Activated T-cell treated with anti-CD3 and anti-CD28 coated beads, Interleukin-2, amount 50 U/mL, for 72 hours (primary cell): ENCODE measurements at places on chromosomes 1 and 21.

GRCh38 chr21:43689556-43690337 is 29.2 kb upstream of the PDXK start:
- no peak for DNase-seq

DNA sequence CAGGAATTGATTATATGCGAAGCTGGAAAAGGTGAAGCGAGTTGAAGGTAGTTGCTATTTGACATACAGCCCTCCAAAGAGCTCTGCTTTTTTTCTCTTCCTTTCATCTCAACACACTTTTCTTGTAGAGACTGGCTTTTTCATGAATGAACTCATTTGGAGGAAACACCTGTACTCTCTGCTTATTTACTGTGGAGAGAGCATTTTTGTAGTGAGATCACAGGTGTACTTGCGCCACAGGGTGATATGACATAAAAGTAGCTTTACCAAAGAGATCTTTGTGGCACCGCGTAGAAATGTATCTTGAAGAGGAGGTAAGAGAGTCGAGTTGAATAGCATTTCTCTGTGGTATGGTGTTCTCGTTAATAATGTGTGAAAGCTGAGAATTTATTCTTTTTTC is 187.6 kb downstream of the VPS13D start:
- DNase-seq: no peak

DNA sequence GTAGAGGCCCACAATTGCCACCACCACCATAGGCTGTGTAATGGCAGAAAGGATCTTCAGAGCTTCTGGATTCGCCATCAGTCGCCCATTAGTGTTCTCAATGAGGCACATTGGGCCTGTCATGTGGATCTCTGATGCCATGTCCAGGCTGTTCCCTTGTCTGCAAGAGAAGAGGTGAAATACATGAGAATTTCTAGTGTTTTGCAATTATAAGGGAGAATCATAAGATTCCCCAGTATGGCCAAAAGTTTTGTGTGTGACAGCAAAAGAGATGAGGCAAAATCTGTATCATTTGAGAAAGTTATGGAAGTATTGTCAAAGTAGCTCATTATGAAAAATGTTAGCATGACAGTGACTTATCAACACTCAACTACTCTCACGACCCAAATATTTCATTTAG is 1.9 kb downstream of the GBP1 start:
- DNase-seq: no peak

GRCh38 chr1:10823000-10823401 is 26.6 kb upstream of the CASZ1 start:
- no peak for DNase-seq

DNA sequence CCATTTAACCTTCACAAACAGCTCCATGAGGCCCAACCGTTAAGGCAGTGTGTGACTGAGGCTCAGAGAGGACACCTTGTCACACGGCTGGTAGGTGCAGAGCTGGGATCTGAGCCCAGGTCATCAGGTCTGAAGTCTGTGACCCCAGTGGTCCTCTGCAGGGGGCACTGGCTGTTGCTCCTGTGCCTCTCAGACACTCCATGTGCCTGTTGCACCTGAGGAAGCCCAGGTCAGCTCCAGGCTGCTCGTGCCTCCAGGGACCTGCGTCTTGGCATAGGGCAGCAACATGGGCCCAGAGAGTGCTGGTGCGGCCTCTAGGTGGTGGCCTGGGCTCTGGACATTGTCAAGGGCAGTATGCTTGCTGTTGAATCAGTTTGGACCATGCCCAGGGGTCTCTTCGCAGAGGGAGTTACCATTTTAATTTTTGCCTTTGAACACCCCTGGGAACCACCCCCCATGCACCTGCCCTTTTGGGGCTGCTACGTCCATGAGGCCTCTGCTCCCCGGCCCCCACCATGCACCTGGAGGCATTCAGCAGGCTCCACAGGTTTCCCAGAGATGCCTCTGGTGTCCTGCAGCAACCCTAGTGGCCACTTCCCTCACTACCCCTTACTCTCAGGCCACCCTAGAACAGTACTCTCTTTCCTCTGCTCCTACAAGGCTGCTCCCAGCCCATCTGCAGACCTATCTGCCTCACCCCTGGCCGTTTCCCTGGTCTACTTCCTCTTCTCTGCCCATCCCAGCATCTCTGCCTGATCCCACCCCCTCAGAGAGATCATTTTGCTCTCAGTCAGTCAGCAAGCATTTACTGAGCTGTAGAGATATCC is 25.2 kb upstream of the EPS8L3 start:
- no peak for DNase-seq

DNA sequence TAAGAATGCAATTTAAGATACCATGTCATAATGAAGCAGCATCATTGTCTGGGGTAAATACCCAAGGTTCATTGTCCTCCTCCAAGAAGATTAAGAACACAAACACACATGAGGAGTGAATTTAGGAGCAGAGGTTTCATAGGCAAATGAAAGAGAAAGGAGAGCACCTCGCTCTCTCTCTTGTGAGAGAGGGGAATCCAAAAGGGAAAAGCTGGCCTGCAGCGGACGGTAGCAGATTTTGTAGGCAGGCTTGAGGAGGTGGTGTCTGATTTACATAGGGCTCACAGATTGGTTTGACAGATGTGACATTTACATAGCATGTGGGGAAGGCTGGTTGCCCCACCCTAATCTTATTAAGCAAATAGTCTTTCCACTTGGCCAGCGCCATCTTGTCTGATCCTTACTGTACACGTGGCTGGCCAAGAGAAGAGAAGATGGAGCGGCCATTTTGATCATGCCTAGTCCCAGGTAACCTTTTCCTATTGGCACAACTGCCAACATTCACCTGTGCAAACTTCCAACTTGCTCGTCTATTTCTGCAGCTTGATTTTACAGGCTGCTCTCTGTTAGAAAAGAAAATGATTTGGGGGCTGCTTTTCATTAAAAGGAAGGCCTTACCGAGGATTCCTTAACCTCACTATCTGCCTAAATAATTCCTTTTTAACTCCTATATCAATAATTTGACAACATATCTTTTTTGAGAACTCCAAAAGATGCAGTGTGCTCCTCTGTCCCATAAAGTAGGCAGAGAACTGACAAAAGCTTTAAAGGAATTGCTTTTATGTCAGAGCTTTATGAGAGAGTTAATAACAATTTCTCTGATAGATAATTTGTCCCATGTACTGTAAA is 16.0 kb upstream of the LRRC7 start:
- no peak for DNase-seq

DNA sequence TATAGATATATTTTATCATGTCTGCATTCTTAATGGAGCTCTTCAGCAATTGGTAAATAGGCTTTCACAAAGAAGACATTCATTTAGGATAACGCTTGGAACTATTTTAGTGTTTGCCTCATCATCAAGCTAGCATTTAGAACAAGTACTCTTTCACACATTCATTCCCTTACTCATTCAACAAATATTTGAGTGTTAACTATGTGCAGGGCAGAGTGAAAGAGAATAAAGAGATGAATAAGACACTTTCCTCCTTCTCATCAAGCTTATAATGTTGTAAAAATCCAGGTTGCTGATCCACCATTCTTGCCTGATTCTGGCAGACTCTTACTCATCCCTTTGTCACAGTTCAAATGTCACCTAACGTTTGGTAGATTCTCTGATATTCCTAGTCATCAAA is 386.3 kb upstream of the BEND5 start:
- no peak for DNase-seq

DNA sequence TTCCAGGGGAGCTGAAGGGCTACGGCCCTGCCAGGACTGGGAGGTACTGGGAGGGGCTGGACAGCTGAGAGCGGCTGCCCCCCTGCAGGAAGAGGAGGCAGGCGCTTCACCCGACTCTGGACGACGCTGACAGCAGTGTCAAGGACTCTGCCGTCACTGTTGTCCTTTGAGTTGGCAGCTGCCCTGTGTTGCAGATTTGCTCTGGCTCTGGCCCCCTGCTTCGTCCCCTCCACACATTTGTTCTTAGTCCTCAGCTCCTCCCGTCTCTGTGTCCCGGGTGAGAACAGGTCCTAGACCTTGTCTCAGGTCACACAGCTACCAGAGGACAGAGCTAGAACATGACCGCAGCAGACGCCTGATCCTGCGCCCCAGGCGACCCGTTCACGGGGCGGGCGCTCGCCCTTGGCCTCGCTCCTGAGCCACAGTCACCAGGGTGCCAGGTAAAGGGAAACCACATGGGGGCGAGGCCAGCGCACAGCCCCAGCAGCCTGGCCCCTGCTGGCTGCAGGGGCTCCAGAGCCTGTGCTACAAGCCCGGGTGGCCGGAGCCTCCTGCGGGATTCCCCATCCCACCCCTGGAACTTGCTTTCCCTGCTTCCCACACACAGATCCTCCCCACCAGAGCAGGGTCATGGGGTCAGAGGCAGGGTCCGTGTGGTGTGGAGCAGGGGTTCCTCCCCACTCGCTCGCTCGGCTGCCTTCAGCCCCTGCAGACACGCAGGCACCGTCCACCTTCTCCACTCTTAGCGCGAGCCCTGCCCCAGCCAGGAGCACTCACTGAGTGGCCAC is 10.7 kb upstream of the NPHP4 start:
- DNase-seq: no peak

DNA sequence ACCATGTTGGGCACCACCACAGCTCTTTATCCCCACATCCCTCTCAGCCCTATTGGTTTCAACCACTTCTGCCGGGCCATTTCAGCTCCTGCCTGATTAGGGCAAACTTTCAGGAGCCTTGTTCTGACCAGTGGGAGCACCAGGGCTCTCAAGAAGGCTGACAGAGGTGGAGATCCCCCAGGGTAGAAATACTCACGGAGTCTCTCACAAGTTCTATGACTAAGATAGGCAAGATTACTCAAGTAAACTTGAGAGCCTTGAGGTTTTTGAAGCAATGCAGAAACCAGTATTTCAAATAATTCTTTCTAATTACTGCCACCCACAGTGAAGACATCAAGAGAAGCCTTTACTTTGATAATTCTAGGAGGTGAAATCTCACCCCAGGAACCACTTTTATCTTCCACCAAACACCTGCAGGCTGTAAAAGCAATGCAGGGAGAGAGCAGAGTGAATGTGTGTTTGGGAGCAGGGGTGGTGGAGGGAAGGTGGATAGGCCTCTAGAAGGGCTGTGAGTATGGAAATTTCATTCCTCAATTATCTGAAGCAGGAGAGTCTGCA is 6.6 kb upstream of the PTCH2 start:
- DNase-seq: no peak
